H54 (cell line): ENCODE measurements at places on chromosomes 12 and 14.

DNA sequence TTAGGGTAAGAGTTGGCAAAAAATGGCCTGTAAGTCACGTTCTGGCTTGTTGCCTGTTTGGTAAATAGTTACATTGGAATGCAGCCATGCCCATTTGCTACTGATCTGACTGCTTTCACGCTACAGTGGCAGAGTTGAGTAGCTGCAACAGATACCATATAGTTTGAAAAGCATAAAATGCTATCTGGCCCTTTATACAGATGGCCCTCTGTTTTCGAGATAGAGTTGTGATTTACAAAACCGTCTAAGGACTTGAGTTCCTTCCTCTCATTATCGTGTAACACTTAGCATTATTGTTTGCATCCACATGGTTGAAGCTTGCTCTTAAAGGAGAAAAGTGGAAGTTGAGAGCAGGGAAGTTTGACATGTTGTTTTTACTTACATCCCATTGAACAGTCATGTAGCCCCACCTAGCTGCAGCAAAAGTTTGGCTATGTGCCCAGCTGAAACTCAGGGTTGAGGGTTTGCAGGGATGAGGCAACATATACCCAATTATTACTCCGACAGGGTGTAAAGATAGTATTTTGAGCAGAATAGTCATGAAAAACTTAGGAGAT lies 11.3 kb upstream of the SCFD1 start:
- no peak for DNase-seq

DNA sequence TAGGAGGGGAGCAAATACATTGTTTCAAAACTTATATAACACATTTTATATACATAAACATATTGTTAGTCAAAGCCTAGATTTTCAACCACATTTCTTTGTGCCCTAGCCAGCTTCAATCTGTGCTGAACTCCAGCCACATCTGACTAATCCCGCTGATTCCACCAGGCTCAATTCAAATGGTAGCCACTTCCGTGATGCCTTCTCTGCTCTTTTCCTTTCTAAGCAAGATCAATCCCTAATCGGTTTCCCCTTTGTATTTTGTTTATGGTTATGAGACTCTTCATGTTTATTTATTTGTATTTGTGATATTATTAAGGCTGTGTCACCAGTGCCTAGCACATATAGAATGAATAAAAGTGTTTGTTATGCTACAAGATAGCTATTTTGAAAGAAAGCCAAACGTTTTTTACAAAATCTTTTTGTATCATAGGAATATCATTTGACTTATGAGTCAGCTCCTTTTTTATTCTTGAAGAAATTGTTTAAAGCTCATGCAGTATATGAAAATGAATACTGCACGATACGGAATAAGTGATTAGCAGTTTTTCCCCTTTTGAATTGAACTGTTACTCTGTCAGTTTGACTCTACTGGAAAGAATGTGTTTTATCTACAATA lies 110.2 kb downstream of the PLEKHA5 start:
- no peak for DNase-seq

GRCh38 chr14:37546621-37547447 lies 48.2 kb downstream of the FOXA1 start:
- no peak for DNase-seq

- no peak for DNase-seq
These were observed 20.4 kb upstream of the AMIGO2 start for GRCh38 chr12:47100160-47100559.

DNA sequence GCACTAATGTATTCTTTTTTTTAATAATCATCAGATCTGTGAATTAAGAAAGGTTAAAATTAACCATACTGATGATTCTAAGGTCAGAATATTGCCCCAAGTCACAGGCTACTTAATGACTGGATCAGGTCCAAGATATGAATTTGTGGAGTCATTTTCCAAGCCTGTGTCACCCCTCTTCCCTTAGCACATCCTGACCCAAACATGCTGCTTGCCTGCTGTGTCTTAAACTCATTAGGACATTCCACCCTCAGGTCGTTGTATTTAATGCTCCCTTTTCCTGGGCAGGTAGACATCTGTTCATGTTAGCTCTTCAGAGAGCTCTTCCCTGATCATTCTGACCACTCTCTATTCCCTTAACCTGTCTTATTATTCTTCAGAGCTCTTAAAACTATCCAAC lies 463.5 kb upstream of the PDE3A start:
- no peak for DNase-seq

- DNase-seq = no peak
These were observed 9.5 kb upstream of the TINF2 start for GRCh38 chr14:24251880-24252288.

DNA sequence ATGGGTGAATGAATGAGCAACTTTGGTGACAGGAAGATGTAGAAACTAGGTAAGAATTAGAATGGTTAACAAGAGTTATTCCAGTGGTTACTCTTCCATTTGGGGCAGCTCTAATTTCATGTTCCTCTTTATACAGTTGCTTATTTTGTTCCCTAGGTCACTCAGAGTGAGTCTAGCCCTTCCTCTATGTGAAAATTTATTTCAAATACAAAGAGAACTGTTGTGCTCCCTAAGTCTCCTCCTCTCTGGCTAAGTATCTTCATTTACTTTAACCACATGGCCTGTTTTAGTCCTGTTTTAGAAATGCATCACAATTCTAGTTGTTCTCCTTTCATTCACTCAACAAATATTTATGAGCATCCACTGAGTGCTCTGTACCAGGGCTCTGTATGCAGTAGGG lies 51.1 kb upstream of the HIF1A start:
- no peak for DNase-seq

GRCh38 chr12:98464190-98464589 lies 51.2 kb upstream of the TMPO start:
- DNase-seq = no peak

- DNase-seq = no peak
These were observed 659.3 kb downstream of the VRK1 start for GRCh38 chr14:97456462-97456861.

GRCh38 chr14:33435911-33436689 lies 497.4 kb downstream of the NPAS3 start:
- DNase-seq = peak; percentile 26

- DNase-seq = no peak
These were observed 184.9 kb upstream of the FLRT2 start for GRCh38 chr14:85344847-85345570.

- no peak for DNase-seq
These were observed 28.1 kb downstream of the SLC41A2 start for GRCh38 chr12:104929977-104930376.

DNA sequence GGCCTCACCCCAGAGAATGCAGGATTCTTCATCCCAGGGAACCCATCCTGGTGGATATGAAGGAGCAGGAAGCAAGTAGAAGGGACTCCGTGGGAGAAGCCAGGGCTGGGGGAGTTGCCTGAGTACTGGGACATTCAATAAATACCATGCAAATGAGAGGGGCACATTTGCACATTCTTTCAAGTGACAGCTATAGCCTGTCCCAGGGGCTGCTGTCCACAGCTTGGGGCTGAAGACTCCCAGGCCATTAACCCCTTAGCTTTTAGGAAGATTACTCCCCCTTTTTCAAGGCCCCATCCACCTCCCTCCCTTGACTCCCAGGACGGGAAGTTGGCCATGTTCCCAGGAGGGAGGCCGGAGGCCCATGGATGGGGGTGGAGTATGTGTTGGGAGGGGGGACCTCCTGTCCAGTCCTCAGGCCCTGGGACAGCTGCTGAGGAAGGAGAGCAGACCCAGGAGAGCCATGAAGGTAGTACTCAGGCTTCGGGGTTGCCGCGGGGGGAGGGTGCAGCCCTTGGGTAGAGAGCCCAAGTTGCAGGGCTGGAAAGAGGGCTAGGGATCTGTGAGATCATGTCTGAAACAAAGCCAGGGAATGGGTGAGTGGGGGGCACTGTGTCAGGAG lies 974 bp upstream of the TNS2 start:
- no peak for DNase-seq

DNA sequence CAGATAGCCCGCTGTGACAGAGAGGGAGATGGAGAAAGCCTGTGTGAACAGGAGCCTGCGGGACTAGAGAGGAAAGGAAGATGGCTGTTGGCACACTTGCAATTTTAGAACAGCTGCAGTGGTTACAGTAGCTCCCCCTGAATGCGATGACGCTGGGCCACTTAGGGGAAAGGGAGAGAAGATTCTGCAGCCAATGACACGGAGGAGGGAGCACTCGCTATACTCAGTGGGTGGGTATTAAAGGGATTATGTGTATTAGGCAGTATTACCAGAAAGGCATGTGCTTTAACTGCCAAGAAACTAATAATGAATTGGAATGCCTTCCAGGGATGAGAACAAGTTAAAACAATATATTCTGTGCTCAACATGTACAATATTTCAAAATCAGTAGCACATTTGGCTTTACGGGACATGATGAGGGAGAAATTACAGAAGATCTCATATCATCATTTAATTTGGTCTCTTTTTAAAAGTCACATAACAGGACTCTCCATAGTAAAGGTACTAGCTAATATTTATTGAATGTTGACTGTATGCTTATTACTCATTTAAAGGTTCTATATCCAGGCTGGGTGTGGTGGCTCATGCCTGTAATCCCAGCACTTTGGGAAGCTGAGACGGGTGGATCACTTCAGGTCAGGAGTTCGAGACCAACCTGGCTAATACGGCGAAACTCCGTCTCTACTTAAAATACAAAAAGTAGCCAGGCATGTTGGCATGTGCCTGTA lies 35.9 kb upstream of the FOS start:
- no peak for DNase-seq

DNA sequence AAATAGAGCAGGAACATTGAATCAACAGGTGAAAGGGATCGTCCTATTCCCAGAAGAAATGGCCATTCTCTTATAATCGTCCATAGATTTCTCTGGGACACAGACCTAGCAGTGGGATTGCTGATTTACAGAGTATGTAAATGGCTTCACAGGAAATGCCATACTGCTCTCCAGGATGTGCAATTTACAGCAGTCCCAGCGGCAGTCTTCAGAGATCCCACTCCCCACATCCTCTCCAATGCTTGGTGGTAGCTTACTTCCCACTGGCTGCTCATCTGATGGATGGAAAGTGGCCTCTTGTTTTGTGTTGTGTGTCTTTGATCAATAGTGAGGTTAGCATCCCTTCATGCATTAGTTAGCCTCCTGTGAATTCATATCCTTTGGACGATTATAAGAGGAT lies 58.1 kb upstream of the PRMT8 start:
- DNase-seq = no peak

DNA sequence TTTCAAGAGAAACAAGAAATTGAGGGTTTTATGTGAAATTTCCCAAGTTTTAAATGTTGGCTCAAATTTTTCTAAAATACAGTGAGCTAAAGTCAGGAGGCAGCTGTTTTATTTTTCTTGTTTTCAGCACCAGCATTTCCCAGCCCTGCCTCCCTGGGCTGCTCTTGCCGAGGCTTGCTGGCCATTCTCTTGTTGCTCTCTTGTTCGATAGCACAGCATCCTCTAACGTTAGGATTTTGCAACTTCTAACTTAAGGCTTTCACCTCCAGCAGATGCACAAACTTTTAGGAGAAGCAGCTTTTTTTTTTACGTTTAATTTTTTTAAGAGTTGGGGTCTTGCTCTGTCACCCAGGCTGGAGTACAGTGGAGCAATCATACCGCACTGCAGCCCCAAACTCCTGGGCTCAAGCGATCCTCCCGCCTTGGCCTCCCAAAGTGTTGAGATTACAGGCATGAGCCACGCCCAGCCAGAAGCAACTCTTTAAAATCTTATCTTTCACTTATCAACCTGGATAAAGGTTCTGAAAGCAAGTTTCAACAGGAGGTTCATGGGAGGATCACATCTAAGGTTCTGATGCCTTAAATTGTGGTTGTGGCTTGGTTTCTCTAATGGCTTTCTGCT lies 40.2 kb downstream of the B4GALNT3 start:
- no peak for DNase-seq

DNA sequence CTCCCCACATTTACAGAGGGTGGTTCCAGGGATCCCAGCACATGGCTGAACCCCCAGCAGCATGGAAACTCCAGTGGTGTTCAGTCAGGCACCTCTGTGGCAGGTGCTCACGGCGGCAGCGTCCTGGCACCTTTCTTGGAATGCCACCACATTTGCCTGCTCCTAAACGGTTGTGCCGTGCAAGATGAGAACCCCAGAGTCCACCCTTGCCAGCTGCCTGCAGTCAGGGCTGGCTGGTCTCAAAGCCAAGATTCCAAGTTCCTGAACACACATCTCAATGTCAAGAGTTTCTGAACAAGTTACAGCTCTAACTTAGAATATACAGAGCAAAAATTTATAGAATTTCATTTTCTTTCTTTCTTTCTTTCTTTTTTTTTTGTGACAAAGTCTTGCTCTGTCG lies 38.7 kb downstream of the DDX51 start:
- DNase-seq = no peak

GRCh38 chr14:29773990-29774389 lies 153.7 kb downstream of the PRKD1 start:
- DNase-seq = no peak
